Fibroblast of villous mesenchyme (primary cell): ENCODE measurements at places on chromosomes 6 and 20. TPM values are rescaled to one million over a fixed set of nuclear protein-coding genes. Genes with fewer than 3 reads are reported as not detected.

SNAI1 gene
- total RNA-seq: 1.3 TPM in 2 replicates

DNA sequence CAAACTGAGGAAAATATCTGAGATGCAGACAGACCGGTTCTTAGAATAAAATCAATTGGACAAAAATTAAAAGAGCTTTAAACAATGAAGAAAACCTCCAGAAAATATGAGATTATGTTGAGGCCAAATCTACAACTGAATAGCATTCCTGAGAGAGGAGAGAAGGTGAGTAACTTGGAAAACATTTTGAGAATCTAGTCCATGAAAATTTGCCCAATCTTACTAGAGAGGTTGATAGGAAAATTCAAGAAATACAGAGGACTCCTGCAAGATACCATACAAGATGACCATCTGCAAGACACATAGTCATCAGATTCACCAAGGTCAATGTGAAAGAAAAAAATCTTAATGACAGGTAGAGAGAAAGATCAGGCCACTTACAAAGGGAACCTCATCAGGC lies 437.7 kb upstream of the ADGRB3 start:
- DNase-seq: no peak

SIRPB1 gene
- total RNA-seq: not detected in 2 replicates

CLPSL1 gene
- not detected in 2 replicates for total RNA-seq

CYP21A2 gene
- under 0.01 TPM in 2 replicates for total RNA-seq

DPPA5 gene
- not detected in 2 replicates for total RNA-seq

HLA-DQA2 gene
- not detected in 2 replicates for total RNA-seq

DNA sequence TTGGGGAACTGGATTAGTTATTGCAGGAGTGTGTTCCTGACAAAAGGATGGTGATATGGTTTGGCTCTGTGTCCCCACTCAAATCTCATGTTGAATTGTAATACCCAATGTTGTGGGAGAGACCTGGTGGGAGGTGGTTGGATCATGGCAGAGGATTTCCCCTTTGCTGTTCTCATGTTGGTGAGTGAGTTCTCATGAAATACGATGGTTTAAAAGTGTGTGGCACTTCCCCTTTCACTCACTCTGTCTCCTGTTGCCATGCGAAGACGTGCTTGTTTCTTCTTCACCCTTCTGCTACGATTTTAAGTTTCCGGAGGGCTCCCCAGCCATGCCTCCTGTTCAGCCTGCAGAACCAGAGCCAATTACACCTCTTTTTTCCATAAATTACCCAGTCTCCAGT lies 16.2 kb upstream of the TREM1 start:
- no peak for DNase-seq

GRCh38 chr20:6767536-6768227 lies at the start of gene BMP2:
Gene BMP2, plus strand, starts transcription at chr20:6767686. Its CDS starts 2,441 bp downstream, at chr20:6770127.
- peak; percentile 56 for DNase-seq

DNA sequence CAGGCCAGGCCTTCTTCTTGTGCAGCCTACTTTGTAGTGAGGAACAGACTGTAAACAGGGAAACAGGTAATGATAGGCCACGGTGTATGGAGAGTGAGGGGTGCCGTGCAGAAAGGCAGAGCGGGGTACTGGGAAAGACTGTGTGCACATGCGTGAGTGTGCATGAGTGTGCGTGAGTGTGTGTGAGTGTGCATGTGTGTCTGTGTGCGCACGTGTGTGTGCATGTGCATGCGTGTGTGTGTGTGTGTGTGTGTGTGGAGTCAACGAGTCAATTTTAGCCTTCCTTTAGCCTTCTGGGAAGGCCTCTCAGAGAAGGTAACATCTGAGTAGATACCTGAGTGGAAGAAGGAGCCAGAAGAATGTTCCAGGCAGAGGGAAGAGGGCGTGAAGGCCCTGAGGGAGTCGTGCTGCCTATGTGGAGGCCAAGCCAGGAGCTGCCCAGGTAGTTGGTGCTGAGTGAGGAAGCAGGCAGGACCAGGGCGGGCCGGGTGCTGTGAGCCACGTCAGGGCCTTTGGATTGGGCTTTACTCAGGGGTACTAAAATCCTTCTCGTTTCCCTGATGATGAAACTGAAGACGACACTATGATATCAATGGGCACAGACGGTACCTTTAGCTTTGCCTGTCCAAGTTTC lies 6.3 kb downstream of the APCDD1L start:
- no peak for DNase-seq

C6orf15 gene
- total RNA-seq: not detected in 2 replicates

DNA sequence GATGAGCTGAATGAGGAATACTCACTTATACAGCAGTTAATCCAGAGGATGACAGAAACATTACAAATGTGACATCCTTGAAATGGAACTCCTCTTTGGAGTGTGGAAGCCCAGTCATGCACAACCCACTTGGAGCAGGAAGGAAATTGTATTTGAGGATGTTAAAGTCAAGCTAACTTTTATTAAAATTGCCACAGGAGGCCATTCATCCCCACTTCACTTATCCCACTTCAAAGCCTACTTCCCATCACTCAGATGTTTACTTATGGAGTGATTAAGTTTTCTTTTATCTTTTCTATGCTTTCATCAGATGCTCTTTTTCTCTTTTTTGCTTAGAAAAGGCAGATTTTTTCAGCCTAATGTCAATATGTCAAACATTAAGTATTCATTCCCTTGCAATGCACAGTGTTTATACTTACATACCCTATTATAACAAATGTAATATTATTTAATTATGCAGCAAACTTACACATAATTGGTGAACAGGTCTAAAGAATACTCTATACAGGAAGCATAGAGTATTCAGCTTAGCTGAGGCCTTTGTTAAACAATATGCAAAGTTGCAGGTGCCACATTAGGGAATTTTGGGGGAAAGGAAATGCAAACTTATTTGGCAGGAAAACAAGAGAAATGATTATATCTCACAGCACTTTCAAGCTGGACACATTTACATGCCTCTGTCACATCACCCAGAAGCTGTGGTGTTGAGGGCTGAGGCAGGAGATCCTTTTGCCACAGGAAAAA lies 148.9 kb downstream of the KHDC1L start:
- DNase-seq: no peak

- no peak for DNase-seq
Measured at GRCh38 chr20:59016795-59017492, 2.3 kb upstream of the TUBB1 start.

DNA sequence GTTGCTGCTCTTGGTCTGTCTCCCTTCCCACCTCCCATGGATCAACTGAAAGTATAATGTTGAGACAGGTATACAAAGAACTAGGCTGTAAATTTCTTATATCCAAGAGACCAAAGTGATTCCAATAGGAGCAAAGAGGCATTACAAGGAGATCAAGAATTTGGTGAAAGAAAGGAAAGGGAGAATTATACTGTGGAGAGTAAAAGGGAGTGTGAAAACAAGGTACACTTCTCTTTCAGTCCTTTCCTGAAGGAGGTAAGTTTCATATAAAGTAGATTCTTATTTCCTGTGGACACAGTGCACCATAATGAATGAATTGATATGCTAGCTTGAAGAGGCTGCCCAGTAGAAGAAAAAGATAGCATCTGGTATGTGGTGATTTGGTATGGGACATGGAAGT lies 49.7 kb downstream of the CD2AP start:
- DNase-seq: no peak

APCDD1L gene
- 0.86 and 2.9 TPM in 2 replicates for total RNA-seq

DNA sequence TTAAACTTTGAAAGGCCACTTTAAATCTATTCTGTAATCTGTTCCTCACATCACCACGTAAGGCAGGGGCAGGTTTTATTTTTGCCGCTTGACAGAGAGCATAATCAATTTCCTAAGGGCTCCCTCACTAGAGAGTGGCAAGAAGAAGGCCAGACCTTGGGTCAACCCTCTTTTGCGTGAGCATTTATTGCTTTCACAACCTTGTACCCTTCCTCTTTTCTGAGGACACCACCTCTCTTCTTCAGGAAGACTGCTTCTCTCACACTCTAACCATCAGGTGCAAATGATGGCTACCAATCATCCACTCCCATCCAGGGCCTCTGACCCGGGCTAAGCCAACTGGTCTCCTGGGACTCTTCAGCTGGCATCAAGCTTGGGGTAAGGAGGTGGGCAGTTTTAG lies 25.2 kb upstream of the QKI start:
- no peak for DNase-seq
